ENCODE measurements at places on chromosomes 6 and 20.

DNA sequence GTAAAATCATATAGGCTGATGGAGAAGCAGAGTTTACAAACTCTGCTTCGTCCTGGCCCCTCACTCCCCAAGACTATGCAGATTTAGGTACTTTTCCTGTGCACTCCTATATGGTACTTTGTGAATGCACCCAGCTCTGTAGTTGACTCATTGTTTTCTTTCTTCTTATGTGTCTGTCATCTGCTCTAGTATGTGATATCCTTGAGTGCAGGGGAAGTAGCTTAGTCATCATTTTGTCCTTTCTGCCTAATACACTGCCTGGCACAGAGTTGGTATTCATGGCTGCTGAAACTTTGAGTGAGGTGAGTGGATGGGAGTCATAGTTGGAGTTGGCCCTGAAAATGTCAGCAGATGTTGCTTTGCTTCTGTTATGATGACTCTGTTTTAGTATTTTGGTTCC lies 222.6 kb downstream of the RNF144B start:
- DNase-seq: no peak

- no peak for DNase-seq
Measured at GRCh38 chr6:75618437-75618836, 16.8 kb downstream of the SENP6 start.

GRCh38 chr20:34316196-34316814 lies 13.2 kb upstream of the AHCY start:
- no peak for DNase-seq

DNA sequence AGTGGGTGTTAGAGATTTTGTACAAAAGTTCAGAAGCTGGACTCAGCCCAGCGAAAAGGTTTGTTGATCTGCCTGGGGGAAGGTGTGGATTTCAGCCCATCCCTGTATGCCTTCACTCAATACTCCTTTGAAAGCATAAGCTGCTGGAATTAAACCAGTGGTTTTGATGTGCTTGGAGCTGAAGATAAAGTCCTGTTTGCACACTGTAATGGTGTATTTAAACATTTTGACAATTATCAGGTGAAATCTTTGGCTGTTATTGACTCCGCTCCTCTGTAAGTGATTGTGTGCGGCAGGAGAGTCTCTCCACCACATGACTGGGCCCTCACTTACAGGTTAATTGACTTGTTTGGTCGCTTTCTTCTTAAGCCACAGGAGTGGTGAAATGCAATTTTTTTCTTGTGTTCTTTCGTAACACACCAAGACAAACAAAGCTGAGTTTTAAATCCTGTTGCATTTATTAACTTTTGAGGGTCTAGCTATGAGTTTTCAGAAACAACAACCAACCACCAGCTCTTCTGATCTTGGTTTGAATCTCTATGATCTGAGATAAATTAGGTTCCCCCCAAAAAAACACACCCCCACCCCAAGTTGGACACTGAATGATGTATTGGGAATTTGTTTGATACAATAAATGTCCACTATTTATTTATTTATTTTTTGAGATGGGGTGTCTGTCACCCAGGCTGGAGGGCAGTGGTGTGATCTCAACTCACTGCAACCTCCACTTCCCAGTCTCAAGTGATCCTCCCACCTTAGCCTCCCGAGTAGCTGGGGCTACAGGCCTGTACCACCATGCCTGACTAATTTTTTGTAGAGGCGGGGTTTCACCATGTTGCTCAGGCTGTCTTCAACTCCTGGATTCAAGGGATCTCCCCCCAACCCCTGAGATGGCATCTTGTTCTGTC lies 46.3 kb upstream of the NCOA3 start:
- DNase-seq: no peak

DNA sequence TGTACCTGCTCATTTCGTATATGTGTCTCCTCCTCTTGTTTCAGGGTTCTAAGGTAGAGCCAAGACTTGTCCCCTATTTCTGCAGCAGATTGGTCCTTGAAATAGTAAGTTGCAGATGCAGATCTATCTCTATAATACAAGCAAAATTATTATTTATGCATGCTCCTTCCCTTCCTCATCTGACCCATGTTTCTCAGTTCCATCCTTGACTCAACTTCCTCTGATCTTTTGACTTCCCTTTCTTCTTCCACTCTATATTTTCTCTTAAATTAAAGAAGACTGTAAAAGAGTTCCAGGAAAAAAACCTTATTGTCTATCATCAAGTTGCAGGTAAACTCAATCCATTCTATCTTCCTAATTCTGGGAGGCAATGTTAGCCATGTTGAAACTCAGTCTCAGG lies 23.7 kb downstream of the PLA2G7 start:
- DNase-seq: no peak

- no peak for DNase-seq
Measured at GRCh38 chr6:17986656-17987446, 584 bp downstream of the KIF13A start.

DNA sequence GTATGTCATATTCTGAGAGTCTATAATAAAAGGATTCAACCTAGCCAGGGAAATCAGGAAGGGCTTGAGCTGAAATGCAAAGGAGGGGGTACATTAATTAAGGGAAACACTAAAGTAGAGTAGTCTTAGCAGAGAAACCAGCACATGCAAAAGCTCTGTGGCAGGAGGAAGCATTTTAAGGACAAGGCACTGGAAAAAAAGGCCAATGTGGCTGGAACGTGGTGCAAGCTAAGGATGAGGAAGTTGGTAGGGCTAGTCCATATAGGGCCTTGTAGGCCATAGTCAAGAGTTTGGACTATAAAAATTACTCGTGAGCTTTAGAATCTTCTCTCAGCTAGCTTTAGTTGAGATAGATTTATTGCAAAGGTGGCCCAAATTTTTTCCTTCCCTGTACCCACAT lies 75.2 kb upstream of the TOP1 start:
- DNase-seq: no peak

GRCh38 chr6:100803264-100804045 lies 77.7 kb downstream of the ASCC3 start:
- DNase-seq: no peak

DNA sequence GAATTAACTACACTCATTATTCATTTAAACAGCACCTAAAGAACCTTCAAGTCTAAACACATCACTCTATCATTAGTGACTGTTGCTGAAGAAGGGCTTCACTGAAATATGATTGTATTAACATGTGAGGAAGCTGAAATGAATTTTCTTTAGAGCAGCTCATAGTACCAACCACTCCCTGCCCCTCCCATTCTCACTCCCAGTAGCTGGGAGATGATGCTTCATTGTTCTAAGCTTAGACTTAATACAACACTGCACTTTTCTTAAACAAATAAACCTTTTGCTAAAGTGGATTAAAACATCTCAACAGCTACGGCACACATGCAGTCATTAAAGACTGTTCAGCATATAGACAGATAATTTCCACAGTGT lies 63.1 kb downstream of the ATXN1 start:
- DNase-seq: no peak

DNA sequence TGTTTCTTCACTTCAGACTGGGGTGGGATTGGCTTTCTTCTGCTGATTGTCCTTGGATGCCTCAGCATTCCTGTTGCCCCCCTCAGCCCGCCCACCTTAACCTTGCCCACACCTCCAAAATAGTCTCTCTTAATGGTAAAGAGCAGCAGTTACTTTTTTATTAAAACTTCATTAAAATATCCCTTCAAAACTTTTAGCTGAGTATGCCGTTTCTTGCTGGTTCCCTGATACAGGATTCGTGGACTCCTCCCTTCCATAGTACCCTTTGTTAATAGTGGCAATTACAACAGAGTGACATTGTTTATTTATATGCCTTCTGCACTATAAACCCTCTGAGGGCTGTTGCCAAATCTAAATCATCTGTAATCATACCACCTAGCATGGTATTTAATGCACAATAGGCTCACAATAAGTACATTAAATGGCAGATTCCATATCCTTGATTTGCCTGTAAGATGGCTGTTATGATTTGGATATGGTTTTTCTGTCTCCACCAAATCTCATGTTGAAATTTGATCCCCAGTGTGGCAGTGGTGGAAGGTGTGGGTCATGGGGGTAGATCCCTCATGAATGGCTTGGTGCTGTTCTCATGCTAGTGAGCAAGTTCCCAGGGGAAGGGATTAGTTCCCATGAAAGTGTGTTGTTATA lies 3.5 kb upstream of the MOCS1 start:
- DNase-seq: no peak

DNA sequence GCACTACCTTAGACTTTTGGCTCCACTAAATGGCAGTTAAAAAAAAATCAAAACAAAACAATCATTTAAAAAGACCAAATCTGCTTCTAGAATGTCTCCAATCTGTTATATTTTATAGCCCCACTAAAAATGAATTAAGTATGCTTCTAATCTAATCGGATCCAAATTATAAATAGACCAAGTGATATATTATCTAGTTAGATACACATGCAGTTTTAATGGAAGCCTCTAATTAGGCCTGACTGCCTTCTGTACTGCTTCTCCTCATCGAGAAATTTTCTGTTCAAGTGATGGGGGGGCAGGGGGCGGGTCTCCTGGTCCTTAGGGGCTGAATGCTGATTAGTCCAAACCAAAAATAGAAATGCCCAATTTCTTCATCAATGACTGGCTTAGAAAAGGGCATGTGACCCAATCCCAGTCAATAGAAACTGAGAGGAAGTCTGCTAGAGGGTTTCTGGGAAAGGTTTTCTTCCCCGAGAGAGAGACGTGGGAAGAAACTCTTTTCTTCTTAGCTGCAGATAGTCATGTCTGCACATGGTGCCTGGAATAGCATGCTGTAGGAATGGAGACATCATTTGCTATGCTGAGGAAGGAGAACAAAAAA lies 6.9 kb downstream of the SESN1 start:
- DNase-seq: no peak

DNA sequence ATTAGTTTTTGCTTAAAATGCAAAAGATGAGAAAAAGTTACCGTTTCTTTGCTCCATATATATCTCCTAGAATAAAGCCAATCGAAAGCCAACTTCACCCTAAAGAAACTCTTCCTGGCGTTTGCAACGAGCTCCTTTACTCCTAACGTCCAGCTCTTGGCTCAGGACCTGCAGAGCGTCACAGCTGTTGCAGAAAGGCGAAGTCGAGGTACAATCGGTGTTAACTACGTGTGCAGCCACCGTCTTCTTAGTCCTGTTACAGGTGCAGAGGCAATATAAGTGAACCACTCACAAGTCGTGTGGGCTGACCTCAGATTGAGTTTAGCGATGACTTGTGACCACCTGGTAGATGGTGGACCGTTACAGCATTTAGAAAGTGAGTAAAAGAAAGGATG lies 113.1 kb downstream of the TRIM27 start:
- no peak for DNase-seq

DNA sequence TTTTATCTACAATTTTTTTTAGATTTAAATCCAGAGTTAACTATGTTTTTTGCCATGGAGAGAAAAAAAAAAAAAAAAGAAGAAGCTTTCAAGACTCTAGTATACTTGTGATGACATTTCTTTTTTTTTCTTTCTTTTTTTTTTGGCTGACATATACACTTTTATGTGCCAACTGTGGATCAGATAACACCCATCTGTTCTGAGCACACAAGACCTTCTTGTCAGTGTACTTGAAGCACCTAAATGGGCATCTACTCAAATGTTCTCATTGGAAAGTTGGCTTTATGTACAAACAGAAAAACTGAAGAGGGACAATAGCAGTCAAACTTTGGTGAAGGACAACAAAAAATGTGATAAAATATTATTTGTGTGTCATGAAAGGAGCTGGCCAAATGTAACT lies 904.5 kb downstream of the GRIK2 start:
- DNase-seq: no peak
